ENCODE measurements at places on chromosomes 4 and X.

DNA sequence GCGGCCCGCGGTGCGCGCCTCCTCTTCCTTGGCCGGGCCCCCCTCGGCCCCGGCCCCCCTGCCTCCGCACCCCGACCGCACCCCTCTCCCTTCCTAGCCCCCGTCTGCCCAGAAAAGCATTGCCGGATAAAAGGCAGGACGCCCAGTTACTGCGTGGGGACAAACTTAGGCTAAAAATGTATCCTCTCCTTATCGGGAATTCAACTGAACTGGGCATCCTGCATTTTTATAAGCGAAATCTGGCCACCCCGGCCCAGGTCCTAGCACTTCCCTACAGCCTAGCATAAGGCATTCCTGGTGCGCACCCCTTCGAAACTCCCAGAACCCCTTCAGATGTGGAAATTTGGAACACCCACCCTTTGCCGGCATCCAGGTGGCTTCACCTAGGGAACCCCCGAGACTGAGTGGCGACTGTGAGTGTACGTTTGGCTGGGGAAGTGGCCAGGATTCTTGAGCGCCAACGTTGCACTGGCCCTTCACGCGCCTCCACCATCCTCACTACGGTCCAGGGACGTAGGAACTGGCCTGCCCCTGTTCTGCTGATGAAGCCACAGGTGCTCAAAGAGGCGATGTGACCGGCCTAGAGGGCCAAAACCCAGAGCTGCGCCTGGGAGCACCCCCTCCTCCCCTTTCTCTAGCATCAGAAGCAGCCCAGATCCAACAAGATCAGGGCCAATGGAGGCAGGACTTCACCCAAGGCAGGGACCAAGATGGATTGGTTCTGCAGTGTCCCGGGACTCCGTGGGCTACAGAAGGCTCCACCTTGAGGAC lies 5.7 kb upstream of the RNF4 start:
- no peak for DNase-seq

DNA sequence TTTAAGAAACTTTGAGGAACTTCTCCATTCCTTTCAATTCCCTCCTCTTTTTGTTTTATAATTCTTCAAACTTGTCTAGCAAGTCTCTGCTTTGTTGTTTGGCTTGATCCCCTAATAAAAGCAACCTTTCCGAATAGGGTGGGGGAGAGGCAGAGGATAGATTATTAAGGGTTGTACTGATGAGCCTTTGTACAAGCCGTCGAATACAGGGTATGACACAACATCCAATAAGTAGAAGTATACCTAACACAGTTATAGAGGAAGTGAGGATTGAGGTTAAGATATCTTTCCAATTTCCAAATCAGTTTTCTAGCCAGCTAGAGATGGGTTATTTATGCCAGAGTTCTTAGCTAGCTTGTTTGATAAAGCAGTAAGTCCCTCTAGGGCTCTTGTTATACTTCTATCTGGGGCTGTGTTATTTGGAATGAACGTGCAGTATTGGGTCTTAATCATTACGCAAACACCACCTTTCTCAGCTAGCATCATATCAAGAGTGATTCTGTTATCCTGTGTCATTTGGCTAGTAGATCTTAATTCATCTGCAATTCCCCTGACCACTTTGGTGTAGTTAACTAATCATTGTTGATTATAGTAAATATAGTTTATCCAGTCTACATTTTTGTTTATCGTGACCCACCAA lies 18.5 kb downstream of the METAP1 start:
- DNase-seq, result no peak

DNA sequence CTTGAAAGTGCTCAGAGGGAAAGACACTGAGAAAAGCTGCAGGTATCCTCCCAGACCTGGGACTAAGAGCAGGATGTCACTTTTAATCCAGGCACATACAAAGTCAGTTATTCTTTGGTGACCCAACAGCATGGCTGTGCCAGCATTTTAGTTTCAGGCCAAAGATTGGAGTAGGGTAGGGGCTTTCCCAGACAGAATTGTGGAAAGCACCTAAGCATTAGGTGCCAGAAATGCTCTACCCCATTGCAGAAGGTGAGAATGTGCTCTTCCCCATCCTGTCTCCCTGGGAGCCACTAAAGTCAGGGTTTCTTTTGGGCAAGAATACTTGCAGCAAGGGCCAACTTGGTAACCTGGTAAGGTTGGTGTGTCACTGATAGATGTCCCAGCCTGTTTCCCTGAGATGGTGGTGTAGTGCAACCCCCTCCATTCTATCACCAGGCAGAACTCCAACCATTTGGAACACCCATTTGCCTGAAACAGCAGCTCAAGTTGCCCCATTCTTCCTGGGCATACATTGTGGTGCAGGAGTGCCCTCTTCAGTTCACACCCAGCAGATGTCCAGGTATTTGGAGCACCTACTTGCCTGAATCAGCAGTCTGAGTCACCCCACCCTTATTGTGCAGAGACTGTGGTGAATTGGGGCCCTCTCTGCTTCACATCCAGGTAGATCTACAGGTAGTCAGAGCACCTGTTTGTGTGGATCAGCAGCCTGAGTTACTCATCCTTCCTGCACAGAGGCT lies 183.5 kb downstream of the ZC4H2 start:
- no peak for DNase-seq

DNA sequence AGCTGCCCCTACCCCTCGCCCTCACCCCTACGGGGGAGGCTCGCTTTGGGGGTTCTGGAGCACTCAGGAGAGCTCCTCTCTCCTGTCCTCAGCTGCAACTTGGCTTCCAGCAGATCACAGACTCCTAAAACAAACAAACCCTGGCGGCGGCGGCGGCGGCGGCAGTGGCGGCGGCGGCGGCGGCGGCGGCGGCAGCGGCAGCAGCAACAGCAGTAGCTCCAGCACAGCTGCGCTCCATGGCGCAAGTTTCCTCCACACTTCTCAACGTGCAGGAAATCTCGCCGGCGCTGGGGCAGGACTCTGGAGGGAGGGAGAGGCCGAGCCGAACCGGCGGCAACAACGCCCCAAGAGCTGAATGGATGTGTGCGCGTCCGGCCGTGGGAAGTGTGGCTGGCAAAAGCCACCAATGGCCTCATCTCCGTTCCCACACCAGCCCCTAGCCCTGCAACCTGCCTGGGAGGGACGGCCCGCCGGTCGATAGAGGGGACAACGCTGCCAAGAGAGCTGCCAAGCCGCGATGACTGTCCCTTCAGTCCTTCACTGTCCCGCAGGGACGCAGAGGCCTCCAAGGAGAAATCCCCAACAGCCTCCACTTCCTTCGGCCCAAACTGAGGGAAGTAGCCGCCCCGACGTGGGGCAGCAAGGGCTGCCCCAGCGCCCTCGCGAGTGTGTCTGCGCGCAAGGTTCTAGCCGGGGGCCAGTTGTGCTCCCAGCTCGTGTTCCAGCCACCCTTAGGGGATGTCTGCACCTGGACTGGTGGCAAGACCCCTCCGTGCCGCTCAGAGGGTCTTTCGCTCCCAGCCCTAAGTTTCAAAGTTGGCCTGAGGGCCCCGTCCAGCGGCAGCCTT lies 775 bp downstream of the SHROOM4 start:
- no peak for DNase-seq
